ENCODE measurements at places on chromosomes 1 and 21.

GRCh38 chr1:43572538-43572937, 41.9 kb downstream of the PTPRF start:
- no peak for DNase-seq

DNA sequence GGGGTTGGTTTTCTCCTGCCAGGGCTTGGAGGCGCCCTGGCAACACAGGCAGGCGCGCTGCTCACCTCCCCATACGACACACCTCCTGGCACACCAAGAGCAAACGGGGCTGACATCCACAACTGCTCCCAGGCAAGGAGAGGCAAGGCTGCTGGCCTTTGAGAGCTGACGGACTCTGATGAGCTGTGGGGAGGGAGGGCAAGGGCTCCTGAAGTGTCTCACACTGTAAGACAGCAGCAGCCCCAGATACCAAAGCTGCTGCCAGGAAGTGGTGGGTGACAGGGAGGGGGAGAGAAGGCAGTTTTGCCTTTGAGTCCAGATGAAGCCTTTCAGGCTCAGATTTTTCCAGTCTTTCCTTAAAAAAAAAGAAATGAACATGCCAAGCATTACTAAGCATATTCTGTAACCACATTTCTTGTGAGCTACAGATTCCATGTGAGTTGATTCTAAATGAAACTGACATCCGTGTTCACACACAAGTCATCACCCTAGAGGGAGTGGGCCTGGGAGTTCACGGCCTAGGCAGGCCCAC, 24.3 kb downstream of the PGBD5 start:
- DNase-seq, result no peak

- DNase-seq, result no peak
Measured at GRCh38 chr1:89356658-89357400, 7.0 kb upstream of the GBP6 start.

DNA sequence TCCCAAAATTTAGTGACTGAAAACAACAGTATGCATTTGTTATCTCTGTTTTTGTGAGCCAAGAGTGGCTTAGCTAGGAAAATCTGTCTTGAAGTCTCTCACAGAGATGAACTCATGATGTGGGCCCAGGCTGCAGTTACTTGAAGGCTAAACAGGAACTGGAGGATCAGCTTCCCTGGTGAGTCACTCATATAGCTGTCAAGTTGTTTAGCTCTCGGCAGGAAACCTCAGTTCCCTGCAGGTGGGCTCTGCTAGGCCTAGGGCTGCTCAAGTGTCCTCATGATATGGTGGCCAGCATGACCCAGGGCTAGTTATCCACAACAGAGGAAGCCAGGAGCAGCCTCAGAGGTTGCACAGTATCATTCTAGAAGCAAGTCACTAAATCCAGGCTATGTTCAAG, 30.2 kb upstream of the DDX59 start:
- DNase-seq, result no peak

GRCh38 chr1:43991200-43991475, 261 bp upstream of the CCDC24 start:
- DNase-seq, result no peak

GRCh38 chr1:173415905-173416450, 61.2 kb upstream of the PRDX6 start:
- no peak for DNase-seq

GRCh38 chr21:44018127-44018526, 6.0 kb downstream of the TRAPPC10 start:
- DNase-seq, result no peak

GRCh38 chr1:41672173-41672572, 187.7 kb upstream of the EDN2 start:
- DNase-seq, result no peak

- DNase-seq, result no peak
Measured at GRCh38 chr1:226475142-226475511, 67.2 kb upstream of the PARP1 start.

- no peak for DNase-seq
Measured at GRCh38 chr1:54159733-54160316, 7.0 kb upstream of the CDCP2 start.

DNA sequence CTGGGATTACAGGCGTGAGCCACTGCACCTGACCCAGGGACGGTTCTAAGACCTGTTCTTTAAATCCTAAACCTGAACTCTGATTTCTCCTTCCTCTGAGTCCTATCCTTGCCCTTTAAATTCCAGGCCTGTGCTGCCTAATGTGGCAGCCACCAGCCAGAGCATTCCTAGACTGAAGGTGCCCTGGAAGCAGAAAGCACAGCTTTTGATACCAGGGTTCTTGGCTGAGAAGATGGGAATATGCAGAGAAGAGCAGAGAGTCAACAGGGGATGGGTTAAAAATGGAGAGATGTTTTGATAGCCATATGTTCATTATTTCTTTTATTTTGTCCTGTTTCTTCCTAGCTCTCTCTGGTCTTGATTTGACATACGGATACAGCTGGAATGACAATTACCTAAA, 49.7 kb downstream of the RYR2 start:
- DNase-seq, result no peak

DNA sequence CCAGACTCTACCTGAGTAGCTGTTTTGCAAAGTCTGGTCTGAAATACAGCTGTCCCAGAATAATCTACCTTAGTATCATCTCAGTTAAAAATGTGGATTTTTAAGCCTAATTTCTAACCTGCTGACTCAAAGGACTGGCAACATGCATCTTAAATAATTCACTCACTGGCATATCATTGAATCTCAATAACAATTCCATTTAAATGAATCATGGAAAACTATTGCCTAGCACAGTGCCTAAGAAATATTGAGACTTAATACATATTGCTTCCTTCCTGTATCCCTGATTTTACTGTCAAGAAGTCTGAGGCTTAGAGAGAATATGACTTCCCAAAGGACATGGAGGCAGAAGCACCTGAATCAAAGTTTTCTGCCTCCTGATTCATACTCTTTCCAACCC, 3.1 kb downstream of the CCDC190 start:
- no peak for DNase-seq

- no peak for DNase-seq
Measured at GRCh38 chr1:27491748-27492700, 2.1 kb upstream of the WASF2 start.

DNA sequence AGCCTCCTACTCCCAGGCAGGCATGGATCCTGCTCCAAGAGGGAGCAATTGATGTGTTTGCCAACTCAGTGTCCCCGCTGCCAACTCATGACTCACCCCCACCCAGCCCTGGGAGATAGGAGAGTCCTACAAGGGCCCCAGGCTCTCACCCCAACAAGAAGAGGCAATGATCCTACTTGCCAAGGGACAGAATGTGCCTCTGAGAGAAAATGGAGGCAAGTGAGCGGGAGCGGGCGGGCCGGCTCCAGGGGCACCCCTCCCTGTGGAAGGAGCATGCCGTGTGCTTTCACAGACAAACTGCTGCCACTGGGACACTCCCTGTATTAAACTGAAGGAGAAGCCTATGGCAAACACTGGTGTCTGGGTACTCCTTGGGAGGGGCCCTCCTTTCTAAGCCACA, 16.7 kb downstream of the PKP1 start:
- DNase-seq, result no peak

- DNase-seq, result no peak
Measured at GRCh38 chr1:31690921-31691320, 12.9 kb downstream of the COL16A1 start.

- DNase-seq, result peak; percentile 68
Measured at GRCh38 chr1:160672789-160673695, 26.2 kb upstream of the SLAMF1 start.

GRCh38 chr1:167706931-167707877, 14.6 kb upstream of the MPZL1 start:
- no peak for DNase-seq

DNA sequence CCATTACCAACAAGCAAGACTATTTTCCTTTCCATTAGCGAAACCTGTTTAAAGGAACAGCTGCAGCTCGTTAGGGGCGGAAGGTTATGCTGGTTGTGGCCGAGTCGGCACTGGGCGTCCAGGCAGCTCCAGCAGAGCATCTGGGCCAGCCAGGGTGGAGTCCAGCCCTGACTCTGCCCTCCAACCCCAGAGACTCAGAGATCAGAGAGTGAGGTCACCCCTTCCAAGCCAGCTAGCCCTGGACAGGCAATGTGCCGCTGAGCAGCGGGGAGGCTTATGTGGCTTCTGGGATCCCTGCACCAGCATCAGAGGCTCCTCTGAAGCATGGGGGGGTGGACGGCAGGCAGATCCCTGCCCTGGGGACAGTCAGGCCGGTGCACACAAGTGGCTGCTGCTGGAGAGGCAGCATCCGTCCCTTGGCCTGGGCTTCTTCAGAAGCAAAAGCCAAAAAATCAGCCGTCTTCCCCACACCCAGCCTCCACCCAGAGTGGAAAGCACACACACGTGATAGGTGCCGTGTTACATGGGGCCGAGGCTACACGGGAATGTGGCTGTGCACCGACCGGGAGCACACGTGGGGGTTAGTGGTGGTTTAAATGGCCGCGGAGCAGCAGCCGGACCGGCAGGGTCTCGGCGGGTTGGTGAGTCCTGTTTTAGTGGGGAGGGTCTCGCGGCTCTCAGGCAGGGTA, 30.1 kb downstream of the SLC66A1 start:
- no peak for DNase-seq

GRCh38 chr1:28578696-28579218, 13.3 kb upstream of the RAB42 start:
- DNase-seq, result no peak

DNA sequence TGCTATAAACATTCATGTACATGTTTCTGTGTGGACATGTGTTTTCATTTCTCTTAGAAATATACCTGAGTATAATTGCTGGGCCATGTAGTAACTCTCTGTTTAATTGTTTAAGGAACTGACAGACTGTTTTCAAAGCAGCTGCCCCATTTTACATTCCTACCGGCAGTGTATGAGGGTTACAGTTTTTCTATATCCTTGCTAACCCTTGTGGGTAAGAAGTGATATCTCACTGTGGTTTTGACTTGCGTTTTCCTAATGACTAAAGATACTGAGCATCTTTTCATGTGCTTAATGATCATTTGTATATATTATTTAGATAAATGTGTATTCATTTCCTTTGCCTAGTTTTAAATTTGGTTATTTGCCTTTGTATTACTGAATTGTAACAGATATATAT, 81.7 kb downstream of the DNM3 start:
- DNase-seq, result no peak

- DNase-seq, result no peak
Measured at GRCh38 chr1:227777156-227777555, 38.3 kb upstream of the PRSS38 start.

DNA sequence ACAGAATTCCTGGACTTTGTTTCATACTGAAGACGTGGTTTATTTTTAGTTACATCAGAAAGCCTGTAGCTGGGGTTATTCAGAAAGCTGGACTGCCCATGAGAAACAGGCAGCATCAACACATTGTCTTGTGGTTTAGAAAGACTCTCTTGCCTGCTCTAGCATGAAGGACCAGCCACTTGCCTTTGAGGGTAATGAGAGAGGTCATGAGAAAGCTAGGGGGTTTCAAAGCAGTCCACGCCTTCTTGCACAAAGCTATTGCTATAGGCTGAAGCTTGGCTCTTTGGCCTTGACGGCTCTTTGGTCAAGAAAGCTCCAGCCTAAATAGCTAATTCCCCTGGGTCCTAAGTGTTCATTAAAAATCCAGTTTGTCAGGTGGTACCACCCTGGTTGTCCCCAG, 208.1 kb downstream of the PRDM2 start:
- DNase-seq, result no peak

- no peak for DNase-seq
Measured at GRCh38 chr1:67807282-67807681, 26.0 kb downstream of the GNG12 start.

GRCh38 chr1:229440851-229441537, 7.1 kb upstream of the ACTA1 start:
- DNase-seq, result no peak

GRCh38 chr1:26079178-26079563, 11.7 kb upstream of the TRIM63 start:
- DNase-seq, result no peak

DNA sequence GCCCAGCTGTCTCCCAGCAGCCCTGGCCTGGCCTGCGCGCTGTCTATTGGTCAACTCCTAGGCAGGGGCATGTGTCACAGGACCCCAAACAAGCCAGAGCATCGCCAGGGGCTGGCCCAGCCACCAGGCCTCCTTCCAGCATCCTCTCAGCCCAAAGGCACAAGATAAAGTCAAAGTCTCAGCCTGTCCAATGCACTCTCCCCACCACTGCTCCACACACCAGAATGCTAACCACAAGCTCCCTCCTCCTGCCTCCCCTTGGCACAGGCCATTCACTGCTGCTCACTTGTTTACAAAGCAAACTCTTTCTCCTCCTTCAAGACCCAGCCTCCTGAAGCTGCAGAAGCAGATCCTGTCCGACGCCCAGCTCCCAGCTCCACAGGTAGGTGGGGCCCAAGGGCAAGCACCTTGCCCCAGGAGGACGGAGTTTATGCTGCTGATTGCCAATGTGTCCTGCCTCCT, 133.4 kb downstream of the DMRTB1 start:
- DNase-seq, result no peak

DNA sequence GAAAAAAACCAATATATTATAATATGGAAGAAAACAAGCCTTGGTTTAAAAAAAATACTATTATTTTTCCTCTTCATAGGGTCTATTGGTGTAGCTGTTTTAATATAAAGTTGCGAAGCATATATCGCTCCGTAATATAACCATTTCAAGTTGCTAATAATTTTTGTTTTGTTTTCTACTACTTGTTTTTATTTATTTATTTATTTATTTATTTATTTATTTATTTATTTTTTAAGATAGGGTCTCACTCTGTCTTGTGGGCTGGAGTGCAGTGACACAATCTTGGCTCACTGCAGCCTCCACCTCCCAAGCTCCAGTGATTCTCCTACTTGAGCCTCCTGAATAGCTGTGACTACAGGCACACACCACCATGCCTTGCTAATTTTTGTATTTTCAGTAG, 46.4 kb downstream of the PRDM2 start:
- DNase-seq, result no peak
